ENCODE measurements at places on chromosomes 1 and 21. TPM values are rescaled to one million over a fixed set of nuclear protein-coding genes. Genes with fewer than 3 reads are reported as not detected.

GRCh38 chr1:61012341-61012761 is 70.0 kb upstream of the NFIA start:
- H3K27me3 ChIP-seq = no peaks in the 10 kb centered on the region
- no peaks in the 10 kb centered on the region for H3K36me3 ChIP-seq
- no peak overlapping the region for H3K4me3 ChIP-seq
- no peak for DNase-seq
- H3K27ac ChIP-seq = no peak overlapping the region

GRCh38 chr1:115377411-115377810 is 39.4 kb upstream of the NGF start:
- H3K36me3 ChIP-seq = no peaks in the 10 kb centered on the region
- no peaks in the 10 kb centered on the region for H3K4me1 ChIP-seq
- no peak overlapping the region for H3K27ac ChIP-seq
- H3K27me3 ChIP-seq = no peaks in the 10 kb centered on the region
- no peak overlapping the region for H3K4me3 ChIP-seq
- DNase-seq = no peak

DNA sequence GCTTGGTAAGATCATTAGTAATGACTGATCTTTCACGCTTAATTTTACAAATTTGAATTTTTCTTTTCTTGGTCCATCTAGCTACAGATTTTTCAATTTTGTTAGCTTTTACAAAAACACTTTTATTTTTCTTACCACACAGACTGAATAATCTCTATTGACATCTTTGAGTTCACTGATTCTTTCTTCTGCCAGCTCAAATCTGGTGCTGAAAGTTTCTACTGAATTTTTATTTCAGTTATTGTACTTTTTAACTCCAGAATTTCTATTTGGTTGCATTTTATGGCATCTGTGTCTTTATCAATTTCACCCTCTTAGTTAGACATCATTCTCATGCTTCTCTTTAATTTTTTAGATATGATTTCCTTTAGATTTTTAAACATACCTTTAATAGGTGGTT is 584.7 kb downstream of the LMO4 start:
- no peak for DNase-seq
- H3K27me3 ChIP-seq = no peaks in the 10 kb centered on the region
- no peaks in the 10 kb centered on the region for H3K36me3 ChIP-seq
- no peaks in the 10 kb centered on the region for H3K4me1 ChIP-seq
- H3K4me3 ChIP-seq = no peak overlapping the region
- H3K27ac ChIP-seq = no peak overlapping the region

- no peak for DNase-seq
- H3K36me3 ChIP-seq = no peaks in the 10 kb centered on the region
- H3K27ac ChIP-seq = no peak overlapping the region
- no peak overlapping the region for H3K4me3 ChIP-seq
These were observed 45.8 kb upstream of the SAMSN1 start for GRCh38 chr21:14591882-14592281.

DNA sequence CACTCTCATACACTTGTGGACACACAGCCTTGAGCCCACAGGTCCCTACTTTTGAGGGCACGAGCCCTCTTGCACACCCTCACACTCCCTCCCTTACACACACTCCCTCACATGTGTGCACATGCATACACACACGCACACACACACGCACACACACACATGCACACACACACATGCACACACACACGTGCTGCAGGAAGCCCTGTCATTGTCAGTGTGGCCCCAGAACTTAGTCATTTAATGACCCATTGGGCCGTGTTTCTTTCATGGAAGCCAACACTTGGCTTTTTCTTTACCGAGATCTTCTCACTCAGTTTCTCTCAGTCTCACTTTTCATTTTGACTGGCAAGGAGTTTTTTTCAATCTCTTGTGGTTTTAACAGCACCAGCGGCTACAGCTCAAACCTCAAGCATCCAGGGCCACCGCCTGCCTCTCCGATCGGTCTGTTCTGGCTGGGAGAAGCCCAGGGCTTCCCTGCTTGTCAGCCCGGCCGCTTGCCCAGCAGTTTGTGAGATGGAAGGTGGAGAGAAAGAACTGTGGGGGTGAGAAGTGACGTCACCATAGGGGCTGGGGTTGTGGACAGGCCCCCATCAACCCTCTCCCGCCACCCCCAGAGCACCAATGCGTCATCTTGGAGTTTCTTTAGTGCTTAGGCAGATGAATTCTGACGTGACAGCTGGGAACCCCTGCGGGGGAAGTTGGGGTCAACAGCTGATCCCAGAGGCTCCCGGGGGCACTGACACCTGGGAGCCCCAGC is 15.8 kb upstream of the TNFRSF8 start:
- peaks cover 21% of the 10 kb centered on the region for H3K27me3 ChIP-seq
- no peak overlapping the region for H3K27ac ChIP-seq
- H3K36me3 ChIP-seq = no peaks in the 10 kb centered on the region
- no peak for DNase-seq
- peaks cover 9% of the 10 kb centered on the region for H3K4me1 ChIP-seq

DNA sequence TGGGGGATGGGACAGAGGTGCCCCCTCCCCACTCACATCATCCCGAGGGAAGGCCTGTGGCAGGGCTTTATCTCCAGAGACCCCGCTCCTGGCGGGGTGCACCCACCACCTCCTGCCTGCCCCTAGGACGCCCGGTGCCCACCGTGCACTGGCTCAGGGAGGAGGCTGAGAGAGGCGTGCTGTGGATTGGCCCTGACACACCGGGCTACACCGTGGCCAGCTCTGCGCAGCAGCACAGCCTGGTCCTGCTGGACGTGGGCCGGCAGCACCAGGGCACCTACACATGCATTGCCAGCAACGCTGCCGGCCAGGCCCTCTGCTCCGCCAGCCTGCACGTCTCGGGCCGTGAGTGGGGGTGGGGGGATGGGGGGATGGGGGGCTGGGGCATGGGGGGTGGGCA is 71.7 kb downstream of the TRIM11 start:
- H3K4me3 ChIP-seq = no peak overlapping the region
- no peak overlapping the region for H3K27ac ChIP-seq
- H3K36me3 ChIP-seq = peaks cover 75% of the 10 kb centered on the region
- H3K27me3 ChIP-seq = no peaks in the 10 kb centered on the region

DNA sequence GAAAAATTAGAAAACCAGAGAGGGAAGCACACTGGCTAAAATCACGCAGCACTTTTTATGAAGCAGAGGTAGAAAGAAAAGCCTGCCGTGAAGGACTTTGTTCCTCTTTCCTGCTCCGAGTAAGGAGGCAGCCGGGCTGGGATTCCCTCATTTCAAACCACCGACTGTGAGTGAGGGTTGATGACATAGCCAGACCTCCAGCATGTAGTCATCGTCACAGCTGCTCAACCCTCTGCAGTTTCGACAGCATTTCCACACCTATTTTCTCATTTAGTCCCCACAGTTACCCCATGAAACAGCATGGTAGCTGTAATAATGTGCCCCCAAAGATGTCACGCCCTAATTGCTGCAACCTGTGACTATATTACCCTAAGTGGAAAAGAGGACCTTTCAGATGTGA is 35.3 kb downstream of the FCRL5 start:
- H3K27me3 ChIP-seq = peaks cover 32% of the 10 kb centered on the region
- no peak overlapping the region for H3K27ac ChIP-seq
- no peak overlapping the region for H3K4me3 ChIP-seq
- no peaks in the 10 kb centered on the region for H3K36me3 ChIP-seq
- no peaks in the 10 kb centered on the region for H3K4me1 ChIP-seq

GRCh38 chr1:230463760-230464159 is 37.6 kb upstream of the PGBD5 start:
- peaks cover 23% of the 10 kb centered on the region for H3K4me1 ChIP-seq
- no peak overlapping the region for H3K4me3 ChIP-seq
- no peak for DNase-seq
- H3K27ac ChIP-seq = no peak overlapping the region
- peaks cover 5% of the 10 kb centered on the region for H3K27me3 ChIP-seq
- H3K36me3 ChIP-seq = no peaks in the 10 kb centered on the region

DNA sequence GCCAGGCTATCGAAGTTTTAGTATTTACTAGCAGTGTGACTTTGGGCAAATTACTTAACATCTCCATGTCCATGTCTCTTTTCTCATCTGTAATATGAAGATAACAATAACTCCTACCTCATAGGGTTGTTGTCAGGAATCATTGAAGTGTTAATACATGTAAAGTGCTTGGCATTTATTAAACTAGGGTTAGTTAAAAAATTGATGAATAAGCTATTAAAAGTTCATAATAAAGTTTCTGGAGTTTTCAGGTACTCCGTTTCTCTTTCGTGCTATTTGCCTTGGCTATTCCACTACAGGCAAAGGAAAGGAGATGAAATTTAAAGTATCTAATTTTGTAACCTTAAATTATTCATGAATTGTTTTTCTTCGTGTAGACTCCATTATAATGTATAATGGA is 16.7 kb downstream of the LRRC8D start:
- H3K4me1 ChIP-seq = peaks cover 56% of the 10 kb centered on the region
- H3K36me3 ChIP-seq = no peaks in the 10 kb centered on the region
- H3K4me3 ChIP-seq = no peak overlapping the region
- no peak for DNase-seq
- no peak overlapping the region for H3K27ac ChIP-seq

GRCh38 chr1:209988706-209989105 is 50.7 kb downstream of the SYT14 start:
- no peak overlapping the region for H3K4me3 ChIP-seq
- H3K27ac ChIP-seq = no peak overlapping the region
- H3K36me3 ChIP-seq = no peaks in the 10 kb centered on the region
- H3K4me1 ChIP-seq = no peaks in the 10 kb centered on the region
- H3K27me3 ChIP-seq = peaks cover 48% of the 10 kb centered on the region

DNA sequence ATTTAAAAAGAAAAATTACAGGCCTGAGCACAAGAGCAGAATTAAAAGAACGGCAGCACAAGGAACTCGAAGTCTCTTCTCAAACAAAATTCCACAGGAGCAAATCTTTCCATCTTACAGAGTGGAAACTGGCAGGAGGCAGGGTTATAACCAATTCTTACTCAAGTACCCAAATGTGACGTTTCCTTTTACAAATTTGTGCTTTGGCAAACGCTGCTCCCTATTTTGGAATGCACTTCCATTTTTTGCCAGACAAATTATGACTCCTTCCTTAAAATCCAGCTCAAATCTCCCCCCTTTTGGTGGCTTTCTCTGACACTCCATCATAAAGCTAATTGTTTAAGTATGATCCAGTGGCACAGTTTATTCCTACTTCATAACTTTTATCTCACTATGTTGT is 7.8 kb downstream of the ERI3 start:
- H3K27ac ChIP-seq = no peak overlapping the region
- H3K27me3 ChIP-seq = no peaks in the 10 kb centered on the region
- DNase-seq = no peak
- no peaks in the 10 kb centered on the region for H3K36me3 ChIP-seq
- H3K4me1 ChIP-seq = peaks cover 18% of the 10 kb centered on the region

DNA sequence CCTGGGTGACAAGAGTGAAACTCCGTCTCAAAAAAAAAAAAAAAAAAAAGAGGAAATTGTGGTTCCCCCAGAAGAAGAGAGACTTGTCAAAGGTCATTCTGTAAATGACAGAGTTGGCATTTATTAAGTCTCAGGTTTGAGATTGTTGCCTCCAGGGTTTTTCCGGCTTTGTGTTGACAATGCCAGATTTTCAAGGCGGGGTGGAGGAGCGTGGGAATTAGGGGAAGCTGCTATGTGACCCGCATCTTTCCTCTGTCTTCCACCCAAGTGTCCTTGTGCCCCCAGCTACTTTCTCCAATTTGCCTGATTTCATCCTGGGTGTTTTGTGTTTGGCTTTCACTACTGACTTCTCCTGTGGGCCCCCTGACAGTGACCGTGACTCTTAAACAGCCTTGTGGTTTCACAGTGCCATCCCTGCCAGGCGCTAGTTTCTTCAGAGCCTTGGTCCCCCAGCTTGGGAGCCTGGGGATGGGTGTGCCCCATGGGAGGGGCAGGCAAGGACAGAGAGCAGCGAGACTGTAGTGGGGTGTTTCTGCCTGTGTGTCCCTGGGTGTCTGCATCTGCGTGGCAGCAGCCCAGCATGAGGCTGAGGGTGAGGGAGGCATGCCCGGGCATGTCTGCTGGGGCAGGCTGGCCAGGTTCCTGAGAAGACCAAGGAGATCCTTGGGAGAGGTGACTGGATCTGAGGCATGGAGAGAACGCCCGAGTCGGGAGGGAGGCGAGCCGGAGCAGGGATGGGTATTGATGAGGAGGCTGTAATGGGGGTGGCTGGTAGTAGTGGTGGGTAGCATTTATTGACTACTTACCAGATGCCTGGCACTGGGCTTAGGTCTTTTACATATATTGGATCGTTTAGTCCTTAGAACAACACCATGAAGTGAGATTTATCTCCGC is 46.3 kb downstream of the IER5 start:
- H3K27me3 ChIP-seq = no peaks in the 10 kb centered on the region
- H3K4me1 ChIP-seq = peaks cover 56% of the 10 kb centered on the region
- no peaks in the 10 kb centered on the region for H3K36me3 ChIP-seq
- no peak for DNase-seq

DNA sequence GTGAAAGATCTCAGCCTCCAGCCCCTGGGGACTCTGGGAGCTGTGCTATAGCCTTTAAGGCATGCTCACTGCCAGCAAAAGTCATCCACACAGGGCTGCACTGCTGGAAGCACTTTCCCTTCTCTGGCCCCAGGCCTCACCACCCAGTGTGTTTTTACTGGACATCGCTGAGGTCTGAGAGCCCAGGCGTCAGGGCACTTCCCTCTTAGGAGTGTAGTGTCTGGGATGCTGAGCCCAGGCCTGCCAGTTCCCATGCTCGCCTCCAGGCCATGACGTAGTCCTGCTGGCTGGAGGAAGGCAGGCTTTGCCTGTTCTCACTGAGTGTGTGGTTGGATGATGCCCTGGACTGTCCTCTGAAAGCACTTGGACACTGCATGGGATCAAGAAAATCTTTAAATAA is 101.2 kb downstream of the GDAP2 start:
- H3K4me3 ChIP-seq = no peak overlapping the region
- no peaks in the 10 kb centered on the region for H3K27me3 ChIP-seq
- H3K27ac ChIP-seq = peak overlapping the region; percentile 57

DNA sequence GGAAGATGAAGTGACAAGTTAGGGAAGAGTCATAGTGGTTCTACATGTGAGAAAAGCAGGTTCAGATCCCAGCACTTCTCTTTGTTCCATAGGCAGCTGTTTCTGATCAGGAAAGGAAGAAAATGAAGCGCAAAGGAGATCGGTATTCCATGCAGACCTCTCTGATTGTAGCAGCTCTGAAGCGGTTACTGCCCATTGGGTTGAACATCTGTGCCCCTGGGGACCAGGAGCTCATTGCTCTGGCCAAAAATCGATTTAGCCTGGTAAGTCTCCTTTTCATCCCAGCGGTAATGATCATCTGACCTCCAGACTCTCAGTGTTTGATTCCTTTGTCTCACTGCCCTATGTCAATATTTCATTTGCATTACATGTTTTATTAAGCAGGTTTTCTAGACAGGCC is 173.6 kb downstream of the ZP4 start:
- DNase-seq = no peak
- H3K36me3 ChIP-seq = peaks cover 27% of the 10 kb centered on the region
- no peak overlapping the region for H3K27ac ChIP-seq
- peaks cover 5% of the 10 kb centered on the region for H3K4me1 ChIP-seq
- no peaks in the 10 kb centered on the region for H3K27me3 ChIP-seq
- no peak overlapping the region for H3K4me3 ChIP-seq

The GREM2 gene
- total RNA-seq = not detected

The IFNLR1 gene
- total RNA-seq = 2.0 TPM

The KRTAP11-1 gene
- total RNA-seq = not detected

The SPRR1B gene
- total RNA-seq = not detected

The OR2T12 gene
- not detected for total RNA-seq

The LIN28A gene
- total RNA-seq = not detected

The TXNIP gene
- 753 TPM for total RNA-seq

The ZBTB8A gene
- 3.4 TPM for total RNA-seq

The KCNT2 gene
- total RNA-seq = 0.60 TPM

The SLC39A1 gene
- 39.8 TPM for total RNA-seq

The KRTAP13-2 gene
- not detected for total RNA-seq

The MAEL gene
- 1.4 TPM for total RNA-seq

Measured in left ventricle myocardium inferior (tissue), 1 donor.